ENCODE measurements at places on chromosomes 1 and 21.
A peak's percentile ranks its signal among the peaks of the same experiment; 100 is the strongest.

GRCh38 chr1:16078925-16079656, 5.6 kb upstream of the FAM131C start:
- no peaks in the 10 kb centered on the region for H3K36me3 ChIP-seq
- H3K4me3 ChIP-seq = no peak overlapping the region
- H3K27ac ChIP-seq = peak overlapping the region; percentile 48
- H3K4me1 ChIP-seq = no peaks in the 10 kb centered on the region
- no peaks in the 10 kb centered on the region for H3K27me3 ChIP-seq

GRCh38 chr1:230205719-230206198, 138.7 kb downstream of the GALNT2 start:
- H3K27me3 ChIP-seq = no peaks in the 10 kb centered on the region
- no peak overlapping the region for H3K27ac ChIP-seq
- H3K4me3 ChIP-seq = no peak overlapping the region
- no peak for DNase-seq
- no peaks in the 10 kb centered on the region for H3K36me3 ChIP-seq
- H3K4me1 ChIP-seq = no peaks in the 10 kb centered on the region

- no peak for DNase-seq
- H3K4me1 ChIP-seq = no peaks in the 10 kb centered on the region
- H3K36me3 ChIP-seq = no peaks in the 10 kb centered on the region
- H3K27ac ChIP-seq = no peak overlapping the region
Measured at GRCh38 chr1:66729523-66729922, 22.7 kb upstream of the DYNLT5 start.

- DNase-seq = no peak
- no peaks in the 10 kb centered on the region for H3K36me3 ChIP-seq
- H3K4me3 ChIP-seq = no peak overlapping the region
- H3K4me1 ChIP-seq = peaks cover 9% of the 10 kb centered on the region
- no peaks in the 10 kb centered on the region for H3K27me3 ChIP-seq
- no peak overlapping the region for H3K27ac ChIP-seq
Measured at GRCh38 chr1:6557597-6557996, 2.5 kb downstream of the TAS1R1 start.

DNA sequence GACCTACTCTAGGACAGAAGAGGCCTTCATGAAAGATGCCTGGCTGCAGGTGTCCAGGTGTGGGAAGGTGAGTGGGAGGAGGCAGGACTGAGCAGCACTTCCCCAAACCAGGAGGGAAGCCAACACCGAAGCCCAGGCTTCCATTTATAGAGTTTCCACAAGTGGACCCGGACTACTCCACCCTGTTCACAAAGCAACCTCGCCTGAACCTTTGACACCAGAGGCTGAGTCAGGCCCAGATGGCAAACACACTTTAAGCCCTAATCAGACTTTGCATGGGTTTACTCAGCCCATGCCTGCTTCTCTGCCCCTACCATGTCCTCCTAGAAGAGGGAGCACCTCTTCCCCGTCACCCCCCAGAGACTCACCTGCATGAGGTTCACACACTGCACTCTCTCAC, 14.0 kb downstream of the PRR9 start:
- H3K4me3 ChIP-seq = no peak overlapping the region
- H3K4me1 ChIP-seq = no peaks in the 10 kb centered on the region

GRCh38 chr1:228045405-228045804, 37.1 kb upstream of the ARF1 start:
- peaks cover 10% of the 10 kb centered on the region for H3K27me3 ChIP-seq
- no peak overlapping the region for H3K27ac ChIP-seq
- no peak for DNase-seq
- H3K36me3 ChIP-seq = no peaks in the 10 kb centered on the region
- H3K4me1 ChIP-seq = no peaks in the 10 kb centered on the region

DNA sequence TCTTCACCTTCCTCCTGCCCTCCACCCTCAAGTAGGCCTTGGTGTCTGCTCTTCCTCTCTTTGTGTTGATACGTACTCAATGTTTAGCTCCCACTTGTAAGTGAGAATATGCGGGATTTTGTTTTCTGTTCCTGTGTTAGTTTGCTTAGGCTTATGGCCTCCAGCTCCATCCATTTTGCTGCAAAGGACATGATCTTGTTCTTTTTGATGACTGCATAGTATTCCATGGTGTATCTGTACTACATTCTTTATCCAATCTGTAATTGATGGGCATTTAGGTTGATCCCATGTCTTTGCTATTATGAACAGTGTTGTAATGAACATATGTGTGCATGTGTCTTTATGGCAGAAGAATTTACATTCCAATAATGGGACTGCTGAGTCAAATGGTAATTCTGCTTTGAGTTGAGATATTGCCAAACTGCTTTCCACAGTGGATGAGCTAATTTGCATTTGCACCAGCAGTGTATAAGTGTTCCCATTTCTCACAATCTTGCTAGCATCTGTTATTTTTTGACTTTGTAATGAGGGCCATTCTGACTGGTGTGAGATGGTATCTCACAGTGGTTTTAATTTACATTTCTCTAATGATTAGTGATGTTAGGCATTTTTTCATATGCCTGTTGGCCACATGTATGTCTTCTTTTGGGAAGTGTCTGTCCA, 272.7 kb downstream of the SDCCAG8 start:
- no peak for DNase-seq
- H3K4me1 ChIP-seq = peaks cover 7% of the 10 kb centered on the region
- H3K27ac ChIP-seq = no peak overlapping the region
- H3K4me3 ChIP-seq = no peak overlapping the region
- H3K36me3 ChIP-seq = no peaks in the 10 kb centered on the region

DNA sequence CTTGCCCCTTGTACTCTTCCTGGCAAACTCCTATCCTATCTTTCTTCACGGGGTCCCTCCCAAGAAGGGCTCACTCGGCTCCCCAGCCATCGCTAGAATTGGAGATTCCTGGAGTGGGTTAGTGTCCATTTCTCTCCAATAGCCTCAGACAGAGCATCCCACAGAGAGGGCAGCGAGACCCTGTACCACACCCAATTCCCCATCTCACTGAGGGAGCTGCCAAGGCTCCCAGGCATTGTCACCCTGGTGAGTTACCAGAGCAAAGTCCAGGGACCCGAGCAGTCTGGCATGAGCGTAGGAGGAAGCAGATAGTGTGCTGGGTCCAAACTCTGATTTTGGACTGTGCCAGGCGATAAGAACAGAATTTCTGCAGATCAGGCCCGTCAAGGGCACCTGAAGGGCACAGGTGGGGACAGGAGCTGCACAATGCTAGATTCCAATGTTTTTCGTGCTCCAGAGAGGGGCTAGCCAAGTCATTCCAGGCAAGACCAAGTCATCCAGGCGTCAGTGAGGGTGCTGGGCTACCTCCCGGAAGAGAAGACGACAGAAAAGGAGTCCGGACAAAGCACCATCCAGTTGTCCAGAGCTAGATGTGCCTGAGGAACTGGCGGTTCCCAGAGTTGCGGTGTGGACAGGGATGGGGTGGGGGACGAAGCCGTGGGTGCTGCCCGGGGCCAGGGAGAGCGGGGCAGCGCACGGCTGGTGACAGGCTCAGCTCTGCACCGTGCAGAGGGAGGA, 15.3 kb downstream of the AKR7A3 start:
- H3K27me3 ChIP-seq = no peaks in the 10 kb centered on the region
- H3K36me3 ChIP-seq = peaks cover 60% of the 10 kb centered on the region
- no peaks in the 10 kb centered on the region for H3K4me1 ChIP-seq
- DNase-seq = no peak

GRCh38 chr21:16154321-16154720, 424.5 kb downstream of the USP25 start:
- DNase-seq = no peak
- no peak overlapping the region for H3K4me3 ChIP-seq
- no peaks in the 10 kb centered on the region for H3K36me3 ChIP-seq
- no peak overlapping the region for H3K27ac ChIP-seq

- H3K27me3 ChIP-seq = no peaks in the 10 kb centered on the region
- no peak overlapping the region for H3K27ac ChIP-seq
- peaks cover 7% of the 10 kb centered on the region for H3K4me1 ChIP-seq
- DNase-seq = no peak
- no peak overlapping the region for H3K4me3 ChIP-seq
- H3K36me3 ChIP-seq = no peaks in the 10 kb centered on the region
Measured at GRCh38 chr21:17455451-17455850, 57.4 kb upstream of the CXADR start.

DNA sequence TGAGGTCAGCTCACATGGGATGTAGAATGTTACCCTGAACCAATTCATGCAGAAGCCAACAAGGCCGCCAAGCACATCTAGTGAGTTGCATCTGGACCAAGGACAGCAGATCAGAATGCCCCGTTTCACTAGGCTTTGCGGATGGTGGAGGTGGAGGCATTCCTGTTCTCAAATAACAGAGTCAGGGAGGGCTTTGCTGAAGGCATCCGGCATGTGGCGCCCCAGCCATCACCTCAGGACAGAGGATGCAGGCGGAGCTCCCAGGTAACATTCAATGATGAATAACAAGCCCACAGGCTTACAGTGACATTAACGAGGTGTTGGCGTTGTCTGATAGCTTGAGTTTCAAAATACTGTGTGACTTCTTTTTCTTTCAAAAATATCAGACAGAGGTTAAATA, 476.2 kb downstream of the CAMTA1 start:
- no peak overlapping the region for H3K4me3 ChIP-seq
- no peaks in the 10 kb centered on the region for H3K36me3 ChIP-seq
- no peak for DNase-seq
- H3K27me3 ChIP-seq = no peaks in the 10 kb centered on the region
- H3K4me1 ChIP-seq = no peaks in the 10 kb centered on the region

GRCh38 chr21:41317063-41317392, 427 bp downstream of the FAM3B start:
- DNase-seq = no peak
- H3K4me1 ChIP-seq = peaks cover 9% of the 10 kb centered on the region
- H3K4me3 ChIP-seq = no peak overlapping the region
- no peaks in the 10 kb centered on the region for H3K36me3 ChIP-seq
- no peaks in the 10 kb centered on the region for H3K27me3 ChIP-seq

- no peaks in the 10 kb centered on the region for H3K36me3 ChIP-seq
- no peak overlapping the region for H3K27ac ChIP-seq
- DNase-seq = no peak
- H3K27me3 ChIP-seq = no peaks in the 10 kb centered on the region
Measured at GRCh38 chr1:62794053-62794452, 10.1 kb downstream of the ATG4C start.

GRCh38 chr1:99969729-99970621, at the start of gene SLC35A3:
TSS of gene SLC35A3 (plus strand) at chr1:99969996. CDS start at chr1:99993555, 23,559 bp downstream.
- H3K4me1 ChIP-seq = no peaks in the 10 kb centered on the region
- H3K36me3 ChIP-seq = no peaks in the 10 kb centered on the region
- peak within 1 kb of the TSS; percentile 81 for H3K4me3 ChIP-seq
- peak; percentile 37 for DNase-seq

GRCh38 chr1:25033030-25033827, 103.2 kb upstream of the RUNX3 start:
- peaks cover under 1% of the 10 kb centered on the region for H3K27me3 ChIP-seq
- no peak overlapping the region for H3K4me3 ChIP-seq
- H3K4me1 ChIP-seq = no peaks in the 10 kb centered on the region
- H3K36me3 ChIP-seq = no peaks in the 10 kb centered on the region
- DNase-seq = no peak

GRCh38 chr1:57137980-57138379, 172.2 kb upstream of the C8B start:
- DNase-seq = no peak
- H3K4me1 ChIP-seq = peaks cover 17% of the 10 kb centered on the region
- no peaks in the 10 kb centered on the region for H3K27me3 ChIP-seq
- no peak overlapping the region for H3K4me3 ChIP-seq

DNA sequence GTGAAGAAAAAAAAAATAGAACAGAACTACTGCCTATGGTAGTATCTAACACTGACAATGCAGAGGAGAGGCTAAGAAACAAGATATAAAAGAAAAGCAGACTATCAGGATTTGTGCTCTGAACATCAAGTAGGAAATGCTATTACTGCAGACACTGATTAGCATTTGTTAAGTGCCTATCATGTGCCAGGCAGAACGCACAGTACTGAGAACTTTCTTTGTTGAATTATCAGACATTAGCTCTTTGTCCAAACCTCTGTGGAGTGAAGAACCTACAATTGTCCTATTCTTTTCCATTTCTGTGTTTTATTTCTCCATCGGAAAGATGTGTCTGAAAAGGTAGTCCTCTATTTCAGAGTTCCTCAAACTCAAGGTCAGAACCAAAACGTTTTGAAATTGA, 30.5 kb upstream of the DISP1 start:
- H3K4me3 ChIP-seq = no peak overlapping the region
- no peaks in the 10 kb centered on the region for H3K36me3 ChIP-seq
- no peaks in the 10 kb centered on the region for H3K4me1 ChIP-seq
- no peak overlapping the region for H3K27ac ChIP-seq
- no peaks in the 10 kb centered on the region for H3K27me3 ChIP-seq

- no peak overlapping the region for H3K4me3 ChIP-seq
- no peaks in the 10 kb centered on the region for H3K4me1 ChIP-seq
- no peak overlapping the region for H3K27ac ChIP-seq
- no peak for DNase-seq
Measured at GRCh38 chr1:34290831-34291230, 114.1 kb downstream of the C1orf94 start.

DNA sequence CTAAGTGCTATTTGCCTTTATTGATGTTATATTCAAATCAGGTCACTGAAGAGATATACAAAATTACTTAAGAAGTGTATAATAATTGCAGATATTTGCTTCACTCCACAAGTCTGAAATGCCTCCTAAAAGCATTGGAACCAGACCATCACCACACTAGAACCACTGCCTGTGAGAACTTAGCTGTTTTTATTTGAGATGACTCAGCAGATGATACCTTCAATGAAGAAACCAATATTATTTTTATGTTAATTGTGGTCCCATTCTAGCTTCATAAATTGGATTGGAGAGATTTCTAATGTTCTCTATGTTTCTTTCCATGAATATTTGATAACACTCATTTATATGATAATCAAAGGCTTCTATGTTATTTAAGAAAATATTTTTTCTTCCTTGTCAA, 740.6 kb downstream of the KCNT2 start:
- H3K27me3 ChIP-seq = no peaks in the 10 kb centered on the region
- no peaks in the 10 kb centered on the region for H3K4me1 ChIP-seq
- no peak overlapping the region for H3K4me3 ChIP-seq
- no peaks in the 10 kb centered on the region for H3K36me3 ChIP-seq
- H3K27ac ChIP-seq = no peak overlapping the region

DNA sequence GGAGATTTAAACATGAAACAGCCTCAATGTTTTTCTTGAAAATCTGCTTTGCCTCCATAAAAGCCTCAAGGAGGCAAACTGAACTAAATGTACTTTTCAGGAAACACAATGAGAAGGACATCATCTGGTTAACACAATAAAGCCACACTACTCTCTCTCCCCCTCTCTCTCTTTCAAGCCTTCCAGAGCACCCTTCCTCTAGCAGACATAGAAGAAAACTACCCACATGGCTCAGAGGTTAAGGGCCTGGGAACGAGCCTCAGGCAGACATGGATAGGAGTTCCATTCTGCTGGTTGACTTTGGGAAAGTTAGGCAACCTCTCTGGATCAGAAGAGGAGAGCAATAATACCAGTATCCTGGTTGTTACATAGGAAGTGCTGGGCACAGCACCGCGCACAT, 42.9 kb downstream of the RUNX1 start:
- H3K4me3 ChIP-seq = no peak overlapping the region
- no peaks in the 10 kb centered on the region for H3K36me3 ChIP-seq
- H3K4me1 ChIP-seq = no peaks in the 10 kb centered on the region
- DNase-seq = no peak

- no peaks in the 10 kb centered on the region for H3K36me3 ChIP-seq
- H3K27ac ChIP-seq = no peak overlapping the region
- H3K27me3 ChIP-seq = no peaks in the 10 kb centered on the region
- H3K4me1 ChIP-seq = no peaks in the 10 kb centered on the region
- no peak overlapping the region for H3K4me3 ChIP-seq
Measured at GRCh38 chr1:195243492-195243891, 1364.7 kb downstream of the KCNT2 start.

GRCh38 chr1:228073857-228074545, 8.5 kb upstream of the ARF1 start:
- no peaks in the 10 kb centered on the region for H3K4me1 ChIP-seq
- H3K27me3 ChIP-seq = no peaks in the 10 kb centered on the region
- no peak for DNase-seq
